ENCODE measurements at places on chromosomes 11 and 22.

GRCh38 chr11:95853138-95853537 is 62.8 kb downstream of the CEP57 start:
- DNase-seq, result no peak

DNA sequence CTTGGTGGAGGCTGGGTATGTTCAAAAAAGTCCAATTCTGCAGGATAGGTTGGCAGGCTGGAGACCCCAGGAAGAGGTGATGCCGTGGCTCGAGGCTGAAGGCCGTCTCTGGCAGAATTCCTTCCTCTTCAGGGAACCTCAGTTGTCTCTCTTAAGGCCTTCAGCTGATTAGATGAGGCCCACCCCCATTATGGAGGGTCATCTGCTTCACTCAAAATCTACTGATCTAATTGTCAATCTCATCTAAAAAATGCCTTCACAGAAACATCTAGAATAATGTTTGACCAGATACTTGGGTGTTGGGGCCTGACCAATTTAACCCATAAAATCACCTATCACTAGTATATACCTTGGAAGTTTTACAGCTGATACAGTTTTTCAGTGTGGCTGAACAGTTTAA is 27.4 kb upstream of the GSTP1 start:
- no peak for DNase-seq

- peak; percentile 87 for DNase-seq
Measured at GRCh38 chr11:76768088-76768908, 14.9 kb upstream of the TSKU start.

DNA sequence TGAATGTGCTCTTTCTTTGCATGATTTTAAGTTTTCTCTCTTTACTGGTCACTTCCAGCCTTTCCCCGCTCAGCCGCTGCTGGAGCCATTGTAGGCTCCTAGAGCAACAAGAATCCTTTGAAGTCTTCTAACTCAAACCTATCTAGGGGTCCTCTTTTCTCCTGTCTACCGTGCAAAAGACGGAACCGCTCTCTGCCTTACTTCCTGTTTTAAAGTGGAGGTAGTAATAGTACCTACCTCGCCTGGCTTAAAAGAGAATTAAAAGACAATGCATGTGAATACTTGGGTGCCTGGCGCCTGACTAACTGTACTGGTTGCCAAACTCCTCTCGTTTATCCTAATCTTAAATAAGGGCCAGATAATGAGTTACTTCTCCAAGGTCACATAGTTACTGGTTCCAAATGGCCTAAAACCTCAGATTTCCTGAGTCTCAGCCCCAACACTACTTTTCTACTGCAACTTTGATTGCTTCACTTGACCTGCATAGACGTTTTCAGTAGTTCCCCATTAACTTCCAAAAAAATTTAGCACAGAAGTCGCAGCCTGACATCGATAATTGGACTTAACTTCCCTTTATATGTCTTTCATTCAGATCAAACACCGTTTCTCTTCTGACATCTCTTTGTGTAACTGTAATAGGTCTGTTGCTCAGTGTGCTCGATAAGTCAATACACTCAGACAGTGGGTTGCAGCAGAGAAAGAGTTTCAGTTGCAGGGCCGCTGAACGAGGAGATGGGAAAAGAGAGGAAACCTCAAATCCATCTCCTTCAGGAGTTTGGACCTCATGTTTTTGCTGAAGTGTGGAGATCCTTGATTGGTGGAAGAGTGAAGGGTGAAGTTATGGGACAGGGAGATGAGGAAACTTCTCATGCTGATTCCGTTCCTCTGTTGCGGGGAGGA is 891 bp downstream of the SAMM50 start:
- DNase-seq, result no peak

DNA sequence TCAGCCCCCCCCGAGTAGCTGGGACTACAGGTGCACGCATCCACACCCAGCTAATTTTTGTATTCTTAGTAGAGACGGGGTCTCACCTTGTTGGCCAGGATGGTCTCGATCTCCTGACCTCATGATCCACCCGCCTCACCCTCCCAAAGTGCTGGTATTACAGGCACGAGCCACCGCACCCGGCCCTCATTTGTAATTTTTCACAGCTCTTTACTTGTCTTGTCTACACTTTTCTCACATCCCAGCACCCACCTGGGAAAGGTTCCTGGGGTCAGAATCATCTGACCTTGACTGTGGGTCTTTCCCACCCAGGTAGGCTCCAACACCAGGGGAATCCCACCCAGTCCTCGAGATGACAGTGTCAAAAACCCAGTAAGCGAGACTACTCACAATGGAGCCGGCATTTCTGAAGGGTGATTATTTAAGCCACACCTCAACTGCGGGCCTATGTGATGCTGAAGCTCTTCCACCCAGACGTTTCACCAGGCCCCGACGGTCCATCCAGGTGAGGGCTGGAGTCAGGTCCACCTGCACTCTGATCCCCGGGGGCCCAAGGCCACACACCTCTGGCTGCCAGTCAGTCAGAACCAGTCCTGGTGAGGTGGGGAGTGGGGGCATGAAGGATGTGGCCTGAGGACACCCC is 23.4 kb downstream of the CELSR1 start:
- DNase-seq, result no peak

- no peak for DNase-seq
Measured at GRCh38 chr11:27285761-27286160, 77.3 kb downstream of the CCDC34 start.

DNA sequence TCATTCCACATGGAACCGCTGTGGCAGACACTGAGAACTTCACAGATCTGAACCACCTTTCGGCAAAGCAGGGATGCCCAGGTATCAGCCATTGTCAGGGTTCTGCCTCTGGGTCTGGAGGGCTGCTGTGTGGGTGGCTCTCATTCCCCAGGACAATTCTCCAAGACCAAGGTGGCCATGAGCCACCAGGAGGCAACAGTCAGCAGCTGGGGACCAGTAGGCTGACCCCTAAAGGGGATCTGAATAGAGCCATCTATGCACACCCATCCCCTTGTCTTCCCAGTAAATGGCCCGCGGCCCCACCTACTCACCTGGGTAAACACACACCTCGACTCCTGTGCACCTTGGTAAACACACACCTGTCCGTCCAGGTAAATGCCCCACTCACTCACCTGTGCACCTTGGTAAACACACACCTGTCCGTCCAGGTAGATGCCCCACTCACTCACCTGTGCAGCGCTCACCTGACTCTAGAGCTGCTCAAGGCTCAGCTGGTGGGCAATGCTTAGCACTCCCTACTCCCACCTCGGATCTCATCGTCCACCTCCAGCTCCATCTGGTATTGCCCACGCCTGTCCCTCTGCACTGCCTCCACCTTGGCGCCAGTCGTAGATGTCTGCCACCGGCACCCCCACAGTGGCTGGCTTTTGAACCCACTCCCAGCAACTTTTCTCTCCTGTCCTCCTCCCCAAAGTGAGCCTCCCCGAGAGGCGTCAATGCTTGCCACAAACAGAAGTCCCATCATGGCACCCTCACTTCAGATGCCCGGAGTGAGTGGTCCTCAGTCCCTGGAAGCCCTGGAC is 10.2 kb downstream of the SLC25A1 start:
- no peak for DNase-seq

DNA sequence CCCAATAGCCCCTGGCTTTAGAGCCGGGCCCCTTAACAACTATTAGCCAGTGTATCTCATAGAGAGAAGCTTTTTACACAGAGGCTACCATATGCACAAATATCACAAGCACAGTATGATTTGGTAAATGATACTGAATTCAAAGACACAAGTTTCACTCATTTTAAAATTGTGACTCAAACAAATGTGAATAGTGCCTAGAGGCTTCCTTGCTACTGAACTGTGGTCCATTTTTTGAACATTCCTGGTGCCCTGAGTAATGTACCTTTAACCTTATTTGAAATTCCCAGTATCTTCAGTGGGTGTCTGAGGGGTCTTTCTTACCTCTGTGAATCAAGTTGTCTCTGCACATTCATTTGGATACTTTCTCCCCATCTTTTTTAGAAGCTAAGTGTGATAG is 156.2 kb downstream of the MAML2 start:
- no peak for DNase-seq

GRCh38 chr11:88102598-88102934 is 72.7 kb downstream of the RAB38 start:
- no peak for DNase-seq

DNA sequence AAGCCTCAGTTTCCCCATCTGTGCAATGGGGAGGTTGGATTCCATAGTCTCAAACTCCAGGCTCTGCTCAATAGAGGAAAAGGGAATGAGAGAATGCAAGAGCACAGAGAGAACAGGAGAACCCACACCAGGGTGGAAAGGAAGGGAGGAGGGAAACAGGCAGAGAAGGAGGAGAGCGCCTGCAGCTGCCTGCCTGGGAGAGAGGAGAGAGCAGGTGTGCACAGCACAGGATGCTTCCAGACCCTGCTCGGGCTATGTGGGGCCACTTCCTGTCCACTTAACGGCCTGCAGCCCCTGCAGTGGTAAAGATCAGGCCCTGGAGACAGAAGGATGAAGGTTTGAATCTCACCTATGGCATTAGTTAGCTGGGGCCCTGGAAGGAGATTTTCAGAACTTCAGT is 12.3 kb downstream of the LRRC32 start:
- DNase-seq, result no peak

- no peak for DNase-seq
Measured at GRCh38 chr11:67117176-67117575, 1.9 kb upstream of the KDM2A start.

GRCh38 chr11:119315131-119316015 is 1.6 kb downstream of the MCAM start:
- DNase-seq, result peak; percentile 43

- no peak for DNase-seq
Measured at GRCh38 chr11:60985501-60985900, 14.0 kb downstream of the CD6 start.

GRCh38 chr11:66871521-66871901 is 14.6 kb downstream of the LRFN4 start:
- no peak for DNase-seq

DNA sequence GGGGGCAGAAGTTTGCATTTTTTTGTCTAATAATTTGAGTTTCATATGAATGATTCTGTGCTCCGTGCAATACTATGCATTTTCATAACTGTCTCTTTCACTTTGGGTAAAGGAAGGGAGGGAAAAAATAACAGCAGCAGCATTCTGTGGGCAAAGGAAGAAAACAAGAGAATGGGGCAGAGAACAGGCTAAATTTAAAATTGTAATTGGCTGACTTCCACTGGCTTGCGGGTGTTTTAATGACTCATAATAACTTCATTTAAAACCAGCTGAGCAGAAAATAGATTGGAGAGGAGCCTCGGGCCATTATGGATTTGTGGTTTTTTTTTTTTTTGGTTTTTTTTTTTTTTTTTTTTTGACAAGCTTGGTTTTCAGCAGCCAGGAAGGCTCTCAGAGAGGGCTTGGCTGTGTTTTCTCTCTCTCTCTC is 107.4 kb downstream of the ZBTB16 start:
- DNase-seq, result peak; percentile 84

DNA sequence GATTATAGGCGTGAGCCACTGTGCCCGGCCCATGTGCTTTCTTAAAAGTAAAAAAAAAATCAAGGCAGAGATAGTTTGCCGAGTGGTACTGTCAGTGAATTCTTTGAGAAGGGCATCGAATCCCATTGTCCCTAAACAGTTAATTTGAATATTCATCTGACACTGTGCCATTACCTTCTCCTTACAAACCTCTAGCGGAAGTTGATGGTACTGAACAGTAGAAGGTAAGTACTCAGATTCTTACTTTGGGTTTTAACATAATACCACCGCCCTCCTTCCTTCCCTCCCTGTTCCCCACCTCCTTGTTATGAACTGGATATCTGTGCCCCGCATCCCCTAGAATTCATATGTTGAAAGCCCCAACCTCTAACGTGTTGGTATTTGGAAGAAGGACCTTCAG is 58.2 kb upstream of the CLMP start:
- no peak for DNase-seq

DNA sequence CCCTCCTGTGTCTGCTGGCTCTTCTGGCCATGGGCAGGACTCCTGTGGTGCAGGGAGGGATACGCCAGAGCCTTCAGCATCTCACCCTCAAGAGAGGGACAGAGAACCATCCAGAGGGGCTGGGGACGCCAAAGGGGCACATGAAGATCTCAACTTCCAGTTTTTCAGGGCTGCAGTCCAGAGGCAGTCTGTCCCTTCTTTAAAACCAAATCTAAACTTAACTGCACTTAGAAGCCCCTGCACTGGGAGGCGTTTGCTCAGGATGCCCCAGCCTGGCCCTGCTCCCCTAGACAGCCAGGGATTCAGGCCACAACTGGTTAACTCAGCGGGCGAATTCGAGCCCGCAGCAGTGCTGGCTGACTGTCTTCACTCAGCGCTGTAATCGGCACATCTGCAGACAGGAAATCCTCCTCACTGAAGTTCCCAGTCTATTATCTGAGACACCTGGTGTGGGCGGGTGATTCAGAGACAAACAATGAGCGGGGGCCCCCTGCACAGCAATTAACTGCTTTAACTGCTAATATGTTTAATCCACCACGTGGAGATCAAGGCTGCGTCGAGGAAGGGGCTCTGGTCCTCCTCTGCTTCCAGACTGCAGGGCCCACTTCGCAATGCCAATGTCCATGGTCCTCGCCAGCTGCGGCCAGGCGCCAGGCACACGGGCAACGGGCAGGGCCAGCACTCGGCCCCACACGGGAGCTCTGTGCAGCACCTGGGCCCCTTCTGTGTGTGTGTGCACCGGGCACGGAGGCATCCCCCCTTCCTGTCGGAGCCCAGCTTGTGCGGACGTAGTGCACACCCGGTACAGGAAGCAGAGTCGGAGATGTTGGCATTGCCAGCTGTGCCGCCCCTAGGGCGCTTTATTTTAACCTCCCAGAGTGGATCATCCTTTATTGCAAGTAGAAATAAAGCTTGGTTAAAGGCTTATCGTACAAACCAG is 36.9 kb upstream of the GNB1L start:
- DNase-seq, result peak; percentile 75

DNA sequence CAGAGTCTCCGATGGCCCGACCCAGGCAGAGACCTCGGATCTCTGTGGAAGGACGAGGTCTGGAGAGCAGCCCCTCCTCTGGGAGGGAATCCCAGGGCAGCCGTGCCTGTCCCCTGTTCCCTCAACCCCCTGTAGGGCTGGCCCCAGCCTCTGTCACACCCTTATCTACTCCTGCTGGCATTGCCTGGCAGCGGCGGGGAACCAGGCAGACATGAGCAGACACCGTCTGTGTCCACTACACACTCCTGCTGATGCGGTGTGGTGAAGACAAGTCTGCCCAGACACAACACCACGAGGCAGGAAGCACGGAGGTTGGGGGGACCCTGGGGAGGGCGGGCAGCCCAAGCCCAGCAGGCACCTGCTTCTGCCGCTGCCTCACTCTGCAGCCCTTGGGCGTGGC is 52.5 kb upstream of the A4GALT start:
- DNase-seq, result no peak

DNA sequence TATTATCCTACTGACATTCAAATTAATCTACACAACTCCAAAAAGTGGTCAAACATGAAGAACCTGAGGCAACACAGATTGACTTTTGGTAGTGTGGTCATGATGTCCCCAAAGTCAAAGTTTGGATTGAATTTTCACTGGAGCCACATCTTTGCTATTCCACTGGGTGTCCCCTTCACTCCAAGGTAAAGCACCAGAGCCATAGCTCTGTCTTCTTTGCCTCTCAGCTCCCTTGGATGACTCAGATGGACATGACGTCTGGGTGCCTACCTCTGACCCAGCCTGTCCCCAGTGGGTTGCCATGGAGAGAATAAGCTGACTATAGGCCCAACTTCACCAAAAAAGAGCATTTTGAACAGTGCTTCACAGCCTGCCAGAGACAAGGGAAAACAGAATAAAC is 57.4 kb upstream of the ARHGAP42 start:
- no peak for DNase-seq

GRCh38 chr11:57368845-57369232 is 12.1 kb downstream of the PRG3 start:
- DNase-seq, result no peak

- DNase-seq, result no peak
Measured at GRCh38 chr22:45284705-45285262, at the start of gene UPK3A. TSS of gene UPK3A (plus strand) at chr22:45284949. CDS start at chr22:45285014, 65 bp downstream.

GRCh38 chr11:107842412-107843100 is 16.0 kb downstream of the SLC35F2 start:
- DNase-seq, result no peak
